GM12892 (cell line): ENCODE measurements at places on chromosomes 4 and X.

DNA sequence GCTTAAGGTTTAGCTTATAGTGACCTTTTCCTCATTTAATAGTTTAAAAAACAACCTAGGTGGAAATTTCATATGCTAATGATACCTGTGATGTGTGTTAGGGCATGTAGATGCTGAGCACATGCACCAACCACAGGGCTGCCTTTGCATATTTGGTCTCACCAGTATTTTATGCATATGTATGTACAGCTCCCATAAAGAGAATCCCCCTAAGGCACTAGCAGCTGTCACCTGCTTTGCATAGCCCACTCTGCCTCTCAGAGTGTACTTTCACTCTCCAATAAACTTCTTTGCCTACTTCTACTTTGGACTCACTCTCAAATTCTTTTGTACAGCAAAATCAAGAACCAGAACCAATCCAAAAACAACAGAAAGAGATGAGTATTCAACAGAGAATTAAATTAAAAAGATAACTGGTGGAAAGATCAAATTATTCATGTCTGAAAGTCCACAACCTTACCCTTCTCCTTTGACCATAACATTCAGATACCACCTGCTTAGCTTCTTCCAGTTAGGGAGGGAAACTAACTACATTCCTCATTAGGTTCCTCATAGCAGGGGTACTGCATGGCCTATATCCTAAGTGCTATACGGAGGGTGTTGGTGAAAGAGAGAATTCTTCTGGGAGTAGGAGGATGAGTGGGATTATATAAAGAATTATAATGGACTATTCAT is 250.5 kb downstream of the STPG2 start:
- DNase-seq: no peak

- no peak for DNase-seq
Observed at GRCh38 chrX:118682258-118683014, 45.0 kb upstream of the IL13RA1 start.

- DNase-seq: no peak
Observed at GRCh38 chrX:110046001-110046400, 43.1 kb downstream of the TMEM164 start.

DNA sequence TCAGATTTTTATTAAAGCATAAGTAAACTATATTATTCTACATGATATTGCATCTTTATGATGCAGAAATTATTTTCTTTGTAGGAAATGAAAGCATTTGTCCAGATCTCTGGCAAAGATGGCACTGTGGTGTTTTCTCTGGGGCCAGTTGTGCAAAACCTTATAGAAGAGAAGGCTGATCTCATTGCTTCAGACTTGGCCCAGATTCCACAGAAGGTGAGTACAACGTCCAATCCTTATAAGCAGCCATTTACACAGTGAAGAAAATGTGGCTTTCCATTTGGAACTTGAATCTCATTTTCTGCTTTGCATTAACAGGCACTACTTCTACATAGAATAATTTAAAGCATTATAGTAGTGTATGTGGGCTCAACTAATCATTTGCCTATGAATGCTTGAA is 6.9 kb upstream of the UGT2B7 start:
- DNase-seq: no peak

DNA sequence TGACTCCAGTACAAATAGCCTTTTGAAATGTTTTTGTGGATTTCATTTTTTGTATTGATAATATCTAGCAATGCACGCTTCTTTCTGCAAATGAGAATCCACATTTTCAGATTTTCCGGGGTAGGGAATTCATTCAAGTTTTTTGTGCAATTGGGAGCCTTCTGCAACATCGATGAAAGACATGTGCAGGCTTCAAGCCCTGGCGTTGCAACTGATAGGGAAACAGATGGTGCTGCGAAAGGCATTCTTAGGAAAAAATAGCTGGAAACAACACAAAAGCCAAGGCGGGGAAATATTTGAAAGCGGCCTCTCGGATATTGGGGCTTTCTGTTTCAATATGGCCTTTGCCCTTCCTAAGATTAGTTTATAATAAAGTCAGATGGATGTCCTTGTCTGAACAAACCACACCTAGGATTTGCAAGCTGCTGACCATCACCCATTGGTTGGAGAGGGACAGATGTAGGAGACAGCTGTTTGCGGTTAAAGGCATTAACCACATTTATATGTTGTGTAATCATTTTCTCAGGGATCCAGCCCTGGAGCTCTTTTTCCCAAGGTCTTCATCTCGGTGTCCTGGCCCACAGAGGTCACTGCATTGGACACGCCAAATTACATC is 136.5 kb downstream of the PRKX start:
- no peak for DNase-seq
